ENCODE measurements at places on chromosomes 13 and 19.

DNA sequence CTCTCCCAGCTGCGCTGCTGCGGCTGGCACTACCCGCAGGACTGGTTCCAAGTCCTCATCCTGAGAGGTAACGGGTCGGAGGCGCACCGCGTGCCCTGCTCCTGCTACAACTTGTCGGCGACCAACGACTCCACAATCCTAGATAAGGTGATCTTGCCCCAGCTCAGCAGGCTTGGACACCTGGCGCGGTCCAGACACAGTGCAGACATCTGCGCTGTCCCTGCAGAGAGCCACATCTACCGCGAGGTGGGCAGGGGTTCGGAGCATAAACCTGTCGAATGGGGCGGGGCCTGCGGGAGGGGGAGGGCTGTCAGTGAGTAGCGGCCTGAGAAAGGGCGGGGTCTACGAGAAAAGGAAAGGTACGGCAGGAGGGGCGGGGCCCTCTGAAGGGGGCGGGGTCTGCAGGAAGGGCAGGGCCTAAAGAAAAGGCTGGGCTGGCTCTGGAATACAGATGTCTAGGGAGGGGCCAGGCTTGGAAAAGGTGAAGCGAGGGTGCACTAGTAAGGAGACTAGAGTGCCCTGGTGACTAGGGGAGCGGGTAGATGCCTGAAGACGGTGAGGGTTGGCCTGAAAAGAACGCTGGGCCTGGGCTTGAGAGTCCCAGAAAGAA, 3.6 kb downstream of the CD37 start:
- peak; percentile 94 for DNase-seq

DNA sequence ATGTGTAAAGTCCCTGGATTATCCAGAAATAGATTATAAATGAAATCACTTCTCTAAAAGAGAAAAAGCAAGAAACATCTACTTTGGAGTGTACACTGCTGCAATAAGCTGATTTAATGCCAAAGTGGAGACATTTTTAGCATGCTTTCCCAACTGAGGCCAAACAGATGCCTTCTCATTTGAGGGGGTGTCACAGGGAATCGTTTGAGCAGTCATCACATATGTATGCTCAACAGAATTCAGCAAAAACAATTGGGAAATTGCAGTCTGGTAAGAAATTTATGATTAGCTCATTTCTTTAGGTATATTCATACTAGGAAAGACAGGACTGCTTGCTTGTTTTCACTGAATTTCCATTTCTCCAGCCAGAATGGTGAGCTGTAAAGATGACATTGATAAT, 27.3 kb upstream of the TPP2 start:
- DNase-seq: no peak

DNA sequence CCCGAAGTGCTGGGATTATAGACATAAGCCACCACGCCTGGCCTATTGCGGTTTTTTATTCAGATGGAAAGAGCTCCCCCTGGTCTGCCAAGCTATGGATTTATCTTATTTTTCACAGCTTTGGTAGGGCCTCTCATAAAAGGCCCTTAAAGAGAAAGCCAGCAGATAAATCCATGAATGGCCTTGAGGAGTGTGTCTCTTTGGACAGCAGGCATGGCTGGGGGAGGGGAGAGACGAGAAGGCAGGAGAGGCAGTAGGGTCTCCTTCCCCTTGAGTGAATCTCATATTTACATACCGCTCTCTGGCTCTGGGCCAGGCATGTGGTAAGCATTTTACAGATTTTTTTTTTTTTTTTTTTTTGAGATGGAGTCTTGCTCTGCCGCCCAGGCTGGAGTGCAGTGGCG, 25.2 kb downstream of the MARK4 start:
- DNase-seq: no peak

DNA sequence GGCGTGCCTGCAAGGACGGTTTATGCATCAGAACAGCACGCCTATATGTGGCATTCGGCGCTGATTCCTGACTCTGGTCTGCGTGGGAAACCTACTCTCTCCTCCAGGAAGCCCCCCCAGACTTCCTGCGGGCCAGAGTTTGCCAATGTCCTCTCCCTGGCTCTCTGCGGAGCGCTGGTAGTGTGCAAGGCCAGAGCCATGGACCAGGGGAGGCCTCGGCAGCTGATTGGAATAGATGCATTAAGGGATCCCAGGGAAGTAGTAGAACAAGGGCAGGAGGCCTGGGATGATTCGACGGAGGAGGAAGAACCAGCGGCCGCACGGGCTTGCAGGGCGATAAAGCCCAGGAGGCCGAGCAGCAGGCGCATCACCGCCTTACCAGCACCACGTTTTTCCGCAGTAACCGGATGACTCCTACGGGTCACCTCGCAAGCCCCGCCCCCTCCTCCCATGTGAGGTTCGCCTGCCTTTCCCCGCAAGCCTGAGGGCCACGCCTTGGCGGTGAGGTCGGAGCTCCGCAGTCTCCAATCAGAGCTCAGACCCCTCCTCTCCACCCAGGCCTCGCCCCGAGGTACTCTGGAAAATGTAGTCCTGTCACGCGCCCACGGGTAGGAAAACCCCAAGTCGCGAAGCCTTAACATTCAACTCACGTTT, 5.0 kb downstream of the CLEC11A start:
- DNase-seq: no peak

GRCh38 chr13:109545931-109546330, 240.5 kb downstream of the IRS2 start:
- no peak for DNase-seq

- DNase-seq: no peak
Measured at GRCh38 chr19:45778010-45778661, 4.2 kb downstream of the DMPK start.

- DNase-seq: peak; percentile 54
Measured at GRCh38 chr19:6423499-6424194, 964 bp downstream of the KHSRP start.

GRCh38 chr19:19257137-19257536, 16.0 kb downstream of the TM6SF2 start:
- no peak for DNase-seq

GRCh38 chr13:34070544-34071303, 252.8 kb downstream of the RFC3 start:
- no peak for DNase-seq

- no peak for DNase-seq
Measured at GRCh38 chr13:30355839-30356238, 48.5 kb upstream of the KATNAL1 start.

DNA sequence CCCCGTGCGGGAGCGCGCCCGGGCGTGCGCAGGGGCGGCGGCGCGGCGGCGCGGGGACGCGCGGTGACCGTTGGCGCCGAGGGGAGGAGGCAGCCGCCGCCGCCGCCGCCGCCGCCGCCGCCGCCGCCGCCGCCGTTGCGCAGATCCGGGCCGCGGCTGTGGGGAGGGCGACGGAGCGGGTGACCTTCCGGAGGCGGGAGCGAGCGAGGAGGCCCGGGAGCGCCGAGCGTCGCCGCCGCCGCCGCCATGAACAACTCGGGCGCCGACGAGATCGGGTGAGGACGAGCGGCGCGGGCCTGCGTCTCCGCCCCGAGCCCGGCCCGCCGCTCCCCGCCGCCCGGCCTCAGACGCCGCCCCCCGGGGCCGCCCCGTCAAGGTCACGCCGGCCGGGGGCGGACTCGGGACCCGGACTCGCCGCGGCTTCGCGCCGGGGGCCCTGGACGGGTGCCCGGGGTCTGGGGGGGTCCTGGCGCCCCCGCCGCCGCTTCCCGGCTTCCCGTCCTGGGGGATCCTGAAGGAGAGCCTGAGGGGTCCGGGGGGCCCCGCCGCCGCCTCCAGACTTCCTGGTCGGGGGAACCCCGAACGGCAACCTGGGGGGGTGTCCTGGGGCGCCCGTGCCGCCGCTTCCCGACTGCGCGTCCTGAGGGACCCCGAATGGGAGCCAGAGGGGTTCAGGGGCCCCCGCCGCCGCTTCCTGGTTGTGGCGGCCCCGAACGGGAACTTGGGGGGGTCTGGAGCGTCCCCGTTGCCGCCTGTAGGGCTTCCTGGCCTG, at the start of gene DAZAP1:
DAZAP1 (plus strand) TSS at position 59 of the 772 bp plus-strand sequence; CDS start at position 247, 188 bp downstream.
- peak; percentile 47 for DNase-seq

- DNase-seq: peak; percentile 92
Measured at GRCh38 chr13:32824675-32825074, 191.5 kb upstream of the KL start.

GRCh38 chr13:50589139-50589538, 254.4 kb downstream of the DLEU7 start:
- peak; percentile 82 for DNase-seq

DNA sequence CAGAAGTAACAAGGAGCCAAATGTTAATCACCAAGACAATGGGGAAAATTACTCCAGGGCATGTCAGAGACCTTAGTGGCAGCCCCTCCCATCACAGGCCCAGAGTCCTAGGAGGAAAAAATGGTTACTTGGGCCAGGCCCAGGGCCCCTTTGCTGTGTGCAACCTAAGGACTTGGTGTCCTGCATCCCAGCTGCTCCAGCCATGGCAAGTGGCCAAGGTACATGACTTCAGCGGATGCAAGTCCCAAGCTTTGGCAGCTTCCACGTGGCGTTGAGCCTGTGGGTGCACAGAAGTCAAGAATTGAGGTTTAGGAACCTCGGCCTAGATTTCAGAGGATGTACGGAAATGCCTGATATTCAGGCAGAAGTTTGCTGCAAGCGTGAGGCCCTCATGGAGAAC, 46.7 kb downstream of the OR10H4 start:
- no peak for DNase-seq

- DNase-seq: no peak
Measured at GRCh38 chr19:38701455-38702063, 42.7 kb downstream of the CAPN12 start.

DNA sequence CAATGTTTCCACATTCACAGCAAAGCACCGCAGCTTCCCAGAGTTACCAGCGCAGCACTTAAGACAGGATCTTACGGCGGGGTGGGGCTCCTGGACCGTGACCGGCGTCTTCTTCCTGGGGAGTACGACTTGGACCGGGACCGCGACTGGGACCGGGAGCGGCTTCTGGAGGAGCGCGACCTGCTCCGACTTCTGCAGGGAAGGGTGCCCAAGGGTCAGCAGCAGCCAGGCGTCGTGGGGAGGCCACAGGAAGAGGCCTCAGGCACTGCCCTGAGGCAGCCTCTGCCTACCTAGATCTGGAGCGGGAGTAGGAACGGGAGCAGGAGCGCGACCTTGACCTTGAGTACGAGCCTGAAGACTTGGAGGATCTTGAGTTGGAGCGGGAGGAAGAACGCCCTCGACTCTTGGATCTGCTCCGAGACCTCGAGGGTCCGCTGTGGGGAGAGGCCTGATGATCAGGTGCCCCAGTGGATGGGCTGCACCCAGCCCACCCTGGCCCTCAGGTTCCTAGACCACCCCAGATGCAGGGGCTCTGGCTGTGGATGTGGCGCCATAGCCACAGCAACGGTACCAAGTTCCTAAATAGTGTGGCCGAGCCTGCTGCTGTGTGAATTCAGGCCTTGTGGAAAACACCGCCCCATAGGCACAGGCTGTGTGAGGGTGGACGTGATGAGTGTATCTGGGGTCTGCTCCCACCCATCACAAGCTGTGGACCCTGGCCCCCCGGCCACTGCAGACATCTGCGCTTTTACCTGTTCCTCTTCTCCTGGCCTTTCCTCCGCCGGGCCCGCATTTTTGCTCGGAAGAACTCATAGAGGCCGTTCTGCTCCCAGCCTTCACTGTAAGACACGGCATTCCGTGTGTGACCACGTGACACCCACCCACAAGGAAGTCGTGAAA, 21.9 kb downstream of the CHERP start:
- DNase-seq: no peak

- DNase-seq: peak; percentile 53
Measured at GRCh38 chr13:24264976-24265375, 44.4 kb upstream of the C1QTNF9 start.

DNA sequence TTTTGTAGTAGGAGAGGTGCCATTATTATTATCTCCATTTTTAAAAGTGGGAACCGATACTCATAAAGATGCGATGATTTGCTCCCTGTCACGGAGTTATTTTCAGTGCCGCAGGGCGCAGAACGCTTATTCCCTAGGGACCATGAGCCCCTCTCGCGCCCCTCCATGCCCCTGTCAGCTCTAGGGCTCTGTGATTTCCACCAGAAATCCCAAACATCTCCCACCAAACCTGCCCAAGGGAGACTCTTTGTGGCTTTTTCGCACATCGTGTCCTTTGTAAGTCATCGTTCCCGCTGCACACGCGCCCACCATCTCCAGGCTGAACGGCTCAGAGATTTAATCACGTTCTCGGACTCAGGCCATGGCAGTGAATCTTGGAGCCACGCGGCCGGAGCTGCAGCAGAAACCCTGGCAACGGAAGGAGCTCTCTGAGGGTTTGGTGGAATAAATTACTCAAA, 105.1 kb downstream of the DNAJC15 start:
- no peak for DNase-seq

DNA sequence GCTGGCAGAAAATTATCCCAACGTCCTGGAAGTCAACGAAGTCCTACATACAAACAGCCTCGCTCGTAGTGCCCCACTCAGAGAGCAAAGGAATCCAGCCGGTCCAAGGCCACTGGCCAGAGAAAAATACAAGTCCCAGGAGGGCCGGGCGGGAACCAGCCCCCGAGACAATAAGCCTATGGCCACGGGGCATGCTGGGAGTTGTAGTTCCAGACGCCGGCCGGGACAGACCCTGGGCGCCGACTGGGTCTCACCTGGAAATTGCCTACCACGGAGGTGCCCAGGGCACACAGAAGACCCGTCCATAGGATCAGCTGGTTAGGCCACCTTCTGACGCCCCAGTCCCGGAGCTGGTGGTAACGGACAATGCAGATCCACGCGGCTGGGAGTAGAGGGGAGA, 5.4 kb downstream of the TMEM150B start:
- DNase-seq: peak; percentile 22

- no peak for DNase-seq
Measured at GRCh38 chr13:80465321-80465720, 124.4 kb upstream of the SPRY2 start.

DNA sequence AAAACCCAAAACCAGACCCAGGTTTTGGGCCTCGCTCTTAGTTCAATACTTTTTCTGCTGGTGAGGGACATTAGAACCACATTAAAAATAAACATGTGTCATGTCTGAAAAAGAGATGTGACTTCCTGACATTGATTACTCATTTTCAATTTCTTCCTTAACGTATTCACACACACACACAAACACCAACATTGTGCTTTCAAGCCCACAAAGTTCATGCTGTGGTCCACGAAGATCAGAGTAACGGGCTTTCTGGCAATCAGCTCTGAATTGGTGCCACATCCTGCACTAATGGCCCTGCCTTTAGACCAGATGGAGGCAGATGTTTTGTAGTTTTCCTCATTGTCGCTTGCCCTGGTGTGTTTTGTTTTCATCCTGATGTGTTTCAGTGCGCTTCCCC, 47.9 kb upstream of the POMP start:
- no peak for DNase-seq

DNA sequence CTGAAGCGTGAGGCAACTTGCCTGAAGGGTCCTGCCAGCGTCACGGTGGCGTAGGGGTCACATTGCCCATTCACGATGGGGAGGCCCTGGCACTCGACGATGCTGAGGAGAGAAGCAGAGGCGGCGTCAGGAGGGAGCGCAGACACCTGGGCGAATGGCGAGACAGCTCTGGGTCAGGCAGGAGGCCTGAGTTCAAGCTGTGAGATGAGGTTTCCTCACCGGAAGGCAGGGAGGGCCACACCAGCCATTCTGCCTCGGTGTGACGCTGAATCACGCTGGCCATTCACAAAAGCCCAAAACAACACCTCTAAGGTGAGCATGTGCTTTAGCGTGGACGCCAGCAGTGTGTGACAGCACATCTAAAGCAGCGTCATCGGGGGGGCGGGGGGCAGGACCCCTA, 54.0 kb upstream of the C13orf46 start:
- no peak for DNase-seq
